ENCODE measurements at places on chromosomes 16 and 17.

DNA sequence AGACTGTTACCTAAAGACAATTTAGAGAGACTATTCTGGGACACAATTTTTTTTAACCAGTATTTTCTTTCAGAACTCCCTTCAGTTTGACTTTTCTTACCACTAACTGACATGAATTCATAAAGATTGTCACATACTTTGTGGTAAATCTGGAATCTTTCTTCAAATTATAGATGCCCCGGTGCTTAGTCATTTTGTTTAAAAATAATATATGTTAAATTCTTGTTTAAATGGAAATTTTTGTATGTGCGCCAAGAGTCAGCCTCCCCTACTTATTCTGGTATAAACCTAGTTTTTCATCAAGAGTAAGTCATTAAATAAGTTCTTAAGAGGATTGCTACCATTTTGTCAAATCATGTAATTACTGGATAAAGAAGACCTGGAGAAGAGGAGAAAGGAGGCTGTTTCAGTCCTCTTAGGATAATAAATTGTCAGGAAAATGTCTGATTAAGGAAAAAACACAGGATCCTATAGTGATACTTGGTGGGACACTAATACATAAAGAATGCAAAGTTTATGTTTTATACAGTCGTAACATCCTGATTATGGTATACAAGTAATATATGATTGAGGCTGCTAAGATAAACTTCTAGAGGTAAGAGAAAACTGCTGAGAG lies 424.4 kb downstream of the PMP22 start:
- DNase-seq, result no peak

GRCh38 chr17:56596691-56597494 lies 3.4 kb downstream of the NOG start:
- DNase-seq, result no peak

- DNase-seq, result no peak
These were observed 18.6 kb downstream of the RAB11FIP3 start for GRCh38 chr16:444027-444426.

- DNase-seq, result no peak
These were observed 1.9 kb upstream of the MYL11 start for GRCh38 chr16:30372725-30373124.

DNA sequence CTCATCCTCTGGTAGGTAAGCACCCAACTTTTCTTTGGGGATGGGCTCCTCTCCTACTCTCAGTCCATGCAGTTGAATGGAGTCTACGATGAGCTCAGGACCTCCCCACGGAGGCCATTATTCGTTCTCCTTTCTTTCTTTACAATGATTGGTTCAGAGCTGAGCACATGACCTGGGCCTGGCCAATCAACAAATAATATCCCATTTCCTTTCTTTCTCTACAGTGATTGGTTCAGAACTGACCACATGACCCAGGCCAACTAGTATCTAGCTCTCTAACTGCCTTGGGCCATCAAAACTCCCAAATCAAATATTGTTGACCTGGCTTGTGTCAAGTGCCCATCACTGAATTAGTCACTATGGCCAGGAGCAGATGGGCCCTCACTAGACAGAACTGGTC lies 129.2 kb downstream of the USP31 start:
- no peak for DNase-seq

DNA sequence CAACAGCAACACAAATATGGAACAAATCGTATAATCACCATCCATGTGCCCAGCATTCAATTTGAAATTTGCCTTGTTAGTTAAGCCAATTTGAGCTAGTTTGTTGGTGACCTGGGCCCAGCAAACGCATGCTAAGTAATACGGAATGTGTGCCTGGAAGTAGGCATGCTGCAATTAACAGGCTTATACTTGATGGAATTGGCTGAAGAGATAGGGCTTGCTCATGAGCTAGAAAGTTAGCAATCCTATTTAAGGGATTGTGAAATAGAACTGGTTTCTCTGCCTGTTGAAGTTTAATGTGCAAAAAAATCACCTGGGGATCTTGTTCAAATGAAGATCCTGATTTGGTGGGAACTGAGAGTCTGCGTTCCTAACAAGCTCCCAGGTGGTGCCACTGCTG lies 8.5 kb upstream of the LPO start:
- no peak for DNase-seq

- no peak for DNase-seq
These were observed 12.0 kb downstream of the FAM83G start for GRCh38 chr17:18992454-18993130.

DNA sequence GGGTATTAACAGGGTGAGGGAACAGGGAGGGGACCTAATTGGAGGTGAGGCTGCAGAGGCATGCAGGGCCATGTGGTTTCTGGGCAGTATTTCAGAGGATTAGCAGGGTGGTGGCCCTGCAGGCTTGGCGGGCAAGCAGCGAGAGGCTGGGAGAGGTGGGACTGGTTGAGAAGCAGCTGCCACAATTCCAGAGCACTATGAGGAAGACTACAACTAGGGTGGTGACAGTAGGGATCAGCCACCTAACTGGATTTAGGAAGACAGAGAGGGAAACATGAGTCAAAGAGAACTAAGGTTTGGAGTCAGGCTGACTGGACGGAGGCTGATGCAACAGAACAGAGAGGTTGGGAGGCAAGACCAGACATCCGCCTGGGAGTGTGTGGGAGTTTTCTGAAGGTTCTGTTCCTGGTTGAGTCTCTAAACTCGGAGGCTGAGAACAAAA lies 12.3 kb downstream of the ALOXE3 start:
- no peak for DNase-seq
